Activated CD4-positive, alpha-beta T cell treated with anti-CD3 and anti-CD28 coated beads, Interleukin-2, Interleukin-6, amounts not matched to agents 100 ng/mL and 50 ng/mL, durations not matched to agents 16 hours and 8 hours (primary cell): ENCODE measurements at places on chromosomes 6 and 20.

DNA sequence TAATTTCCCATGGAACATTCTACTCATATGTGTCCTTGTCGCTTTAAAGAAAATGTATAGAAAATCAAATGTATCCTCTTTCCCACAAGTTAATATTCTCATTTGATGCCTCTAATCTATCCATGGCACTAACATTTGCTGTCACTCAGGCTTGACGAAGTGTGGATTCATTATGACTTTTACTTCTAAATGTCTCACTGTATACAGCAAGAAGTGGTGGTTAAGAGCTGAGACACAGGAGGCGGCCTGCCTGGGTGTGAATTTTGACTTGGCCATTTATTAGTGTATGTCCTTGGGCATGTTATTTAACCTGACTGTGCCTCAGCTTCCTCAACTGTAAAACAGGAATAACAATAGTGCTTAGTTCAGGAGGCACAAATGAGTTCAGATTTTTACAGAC lies 70.0 kb downstream of the TRMT6 start:
- no peak for DNase-seq

DNA sequence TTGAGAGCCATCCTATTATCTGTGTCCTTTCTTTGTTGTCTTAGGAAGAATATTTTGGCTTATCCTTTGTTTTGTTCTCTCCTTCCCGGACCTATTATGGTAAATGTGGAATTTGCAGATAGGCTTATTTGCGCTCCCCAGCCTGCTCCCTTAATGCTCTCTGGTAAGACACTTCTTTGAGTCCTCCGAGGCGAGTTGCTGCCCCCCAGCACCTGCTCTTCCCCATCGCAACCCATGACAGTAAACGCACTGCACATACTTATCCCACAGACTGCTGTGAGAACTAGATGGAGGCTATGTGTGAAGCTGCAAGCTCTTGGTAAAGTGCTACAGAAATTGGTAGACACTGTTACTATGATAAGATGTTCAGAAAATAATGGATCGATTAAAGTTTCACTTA lies 47.0 kb upstream of the ESR1 start:
- DNase-seq, result no peak

GRCh38 chr6:80932359-80932758 lies 820.1 kb downstream of the TENT5A start:
- DNase-seq, result no peak

GRCh38 chr6:26332408-26332807 lies 32.6 kb upstream of the BTN3A2 start:
- DNase-seq, result no peak

GRCh38 chr6:144320741-144321140 lies 35.6 kb downstream of the UTRN start:
- no peak for DNase-seq

DNA sequence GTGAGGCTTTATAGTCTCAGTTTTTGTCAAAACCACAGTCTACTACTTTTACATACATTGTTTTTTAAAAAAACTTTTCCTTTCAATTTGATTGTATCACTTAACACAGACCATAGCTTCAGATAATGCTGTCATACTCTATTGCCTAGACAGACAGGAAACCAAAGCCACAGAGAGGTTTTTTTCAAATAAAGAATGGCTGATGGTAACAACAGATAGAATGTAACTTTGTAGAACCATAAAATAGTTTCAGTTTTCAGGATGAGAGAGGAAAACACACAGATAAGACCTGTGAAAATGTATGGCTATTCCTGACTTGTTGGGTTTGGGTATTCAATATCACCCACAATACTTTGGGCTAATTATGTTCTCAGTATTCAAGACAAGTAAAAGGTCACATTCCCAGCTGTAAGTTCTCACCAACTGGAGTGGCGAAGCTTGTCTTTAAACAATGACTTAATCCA lies 94.0 kb downstream of the ADGRG6 start:
- peak; percentile 79 for DNase-seq

DNA sequence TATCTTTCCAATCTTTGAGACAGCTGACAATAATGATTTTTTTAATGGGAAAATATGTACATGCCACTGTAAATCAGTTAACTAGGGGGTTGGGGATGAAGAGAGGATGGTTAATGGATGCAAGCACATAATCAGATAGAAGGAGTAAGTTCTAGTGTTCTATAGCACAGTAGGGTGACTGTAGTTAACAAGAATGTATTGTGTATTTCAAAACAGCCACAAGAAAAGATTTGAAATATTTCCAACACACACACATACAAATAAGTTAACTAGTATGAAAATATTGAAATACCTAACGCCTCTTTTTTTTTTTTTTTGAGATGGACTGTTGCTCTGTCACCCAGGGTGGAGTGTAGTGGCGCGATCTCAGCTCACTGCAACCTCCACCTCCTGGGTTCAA lies 153.4 kb upstream of the SALL4 start:
- DNase-seq, result no peak

- DNase-seq, result no peak
Measured at GRCh38 chr6:64146094-64146493, 510.5 kb downstream of the PHF3 start.

DNA sequence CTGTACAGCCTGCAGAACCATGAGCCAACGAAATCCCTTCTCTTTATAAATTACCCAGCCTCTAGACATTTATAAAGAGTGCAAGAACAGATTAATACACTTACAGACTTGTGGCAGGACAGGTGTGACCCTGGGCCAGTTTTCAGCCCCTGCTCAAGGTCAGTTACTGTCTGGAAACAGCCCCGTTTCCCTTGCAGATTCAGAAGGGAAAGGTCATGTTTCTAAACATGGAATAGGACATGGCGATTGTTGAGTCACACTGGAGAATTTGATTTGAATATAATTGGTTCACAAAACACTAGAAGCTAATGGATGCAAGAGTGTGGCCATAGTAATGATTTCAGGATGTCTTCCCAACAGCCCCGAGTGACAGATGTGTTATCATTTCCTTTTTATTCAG lies 248.8 kb downstream of the DLL1 start:
- no peak for DNase-seq

DNA sequence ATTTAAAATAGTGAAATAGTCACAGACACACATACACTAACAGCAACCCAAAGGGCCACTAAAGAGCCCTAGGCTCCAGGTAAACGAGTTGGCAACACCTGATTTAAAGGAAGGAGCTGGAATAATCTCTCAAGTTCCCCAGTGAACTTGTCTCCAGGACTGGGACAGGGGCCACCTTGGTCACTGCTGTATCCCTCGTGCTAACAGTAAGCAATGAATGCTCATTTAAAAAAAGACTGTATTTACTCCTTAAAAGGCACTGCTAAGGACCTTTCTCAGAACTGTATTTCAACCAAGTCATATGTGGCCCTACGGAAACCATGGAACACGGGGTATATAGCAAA lies 1.3 kb downstream of the DIDO1 start:
- no peak for DNase-seq
